CD4-positive, alpha-beta T cell treated with Interleukin-15 for 1 hour (primary cell): ENCODE measurements at places on chromosomes 1 and 21.

- DNase-seq, result peak; percentile 36
Measured at GRCh38 chr1:207867136-207868109, 43.5 kb downstream of the CD34 start.

- no peak for DNase-seq
Measured at GRCh38 chr1:26799479-26800142, 11.9 kb downstream of the PIGV start.

GRCh38 chr1:77639056-77639455 lies 43.4 kb downstream of the ZZZ3 start:
- DNase-seq, result no peak

DNA sequence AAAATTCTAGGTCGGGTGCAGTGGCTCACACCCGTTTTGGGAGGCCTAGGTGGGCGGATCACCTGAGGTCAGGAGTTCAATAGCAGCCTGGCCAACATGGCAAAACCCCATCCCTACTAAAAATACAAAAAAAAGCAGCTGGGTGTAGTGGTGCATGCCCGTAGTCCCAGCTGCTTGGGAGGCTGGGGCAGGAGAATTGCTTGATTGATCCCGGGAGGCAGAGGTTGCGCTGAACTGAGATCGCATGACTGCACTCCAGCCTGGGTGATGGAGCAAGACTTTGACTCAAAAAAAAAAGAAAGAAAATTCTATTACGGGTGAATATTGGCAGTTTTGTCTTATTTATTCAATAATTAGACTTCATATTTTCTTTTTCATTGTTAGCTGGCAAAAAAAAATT lies 62.1 kb downstream of the SNX7 start:
- no peak for DNase-seq

DNA sequence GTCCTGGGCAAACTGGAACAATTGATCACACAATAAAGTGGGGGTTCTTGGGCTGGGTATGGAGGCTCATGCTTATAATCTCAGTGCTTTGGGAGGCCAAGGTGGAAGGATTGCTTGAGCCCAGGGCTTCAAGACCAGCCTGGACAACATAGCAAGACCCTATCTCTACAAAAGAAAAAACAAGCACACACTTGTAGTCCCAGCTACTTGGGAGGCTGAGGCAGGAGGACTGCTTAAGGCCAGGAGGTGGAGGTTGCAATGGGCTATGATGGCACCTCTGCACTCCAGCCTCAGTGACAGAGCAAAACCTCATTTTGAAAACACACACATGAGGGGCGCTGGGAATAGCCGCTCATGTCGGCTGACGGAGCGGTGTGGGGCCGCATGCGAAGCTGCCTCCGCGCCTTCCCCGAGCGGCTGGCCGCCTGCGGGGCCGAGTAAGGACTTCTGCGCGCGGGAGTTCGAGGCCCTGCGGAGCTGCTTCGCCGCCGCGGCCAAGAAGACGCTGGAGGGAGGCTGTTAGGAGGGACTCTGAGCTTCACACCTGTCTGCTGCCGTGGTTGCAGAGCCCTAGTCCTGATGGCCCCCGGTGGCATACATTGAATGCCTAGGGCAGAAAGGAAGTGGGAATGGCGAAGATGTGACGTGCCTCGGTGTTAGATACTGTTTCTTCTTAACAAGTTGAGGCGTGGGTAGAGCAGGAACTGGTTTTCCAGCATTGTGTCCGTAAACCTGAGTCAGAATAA lies 59.5 kb downstream of the ACBD3 start:
- DNase-seq, result no peak

DNA sequence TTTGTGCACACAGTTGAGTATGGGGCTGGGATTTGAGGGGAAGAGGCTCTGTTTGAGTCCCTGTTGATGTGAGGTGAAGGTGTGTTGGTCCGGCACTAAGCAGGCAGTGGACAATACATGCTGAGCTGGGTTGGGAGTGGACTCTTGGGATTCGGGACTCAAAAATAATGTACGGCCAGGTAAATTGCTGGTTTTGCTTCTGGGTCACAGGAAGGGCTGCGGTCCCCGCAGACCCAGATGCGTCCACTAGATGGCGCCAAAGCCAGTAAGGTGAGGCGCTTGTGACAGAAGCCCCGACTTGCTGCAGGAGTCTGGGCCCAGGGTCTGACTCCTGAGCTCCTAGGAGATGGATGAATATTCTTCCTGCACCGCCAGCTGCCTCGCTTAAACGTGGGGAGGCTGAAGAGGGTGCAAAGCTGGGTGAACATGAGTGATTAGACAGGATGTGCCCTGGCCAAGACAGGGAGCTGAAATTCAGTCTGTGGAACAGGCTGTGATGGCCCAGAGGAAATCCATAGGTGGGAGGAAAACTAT lies 61.4 kb downstream of the ACBD3 start:
- DNase-seq, result peak; percentile 83

- no peak for DNase-seq
Measured at GRCh38 chr1:19113697-19114092, 96.4 kb downstream of the UBR4 start.

GRCh38 chr1:117359561-117360289 lies 7.5 kb upstream of the MAN1A2 start:
- DNase-seq, result no peak

DNA sequence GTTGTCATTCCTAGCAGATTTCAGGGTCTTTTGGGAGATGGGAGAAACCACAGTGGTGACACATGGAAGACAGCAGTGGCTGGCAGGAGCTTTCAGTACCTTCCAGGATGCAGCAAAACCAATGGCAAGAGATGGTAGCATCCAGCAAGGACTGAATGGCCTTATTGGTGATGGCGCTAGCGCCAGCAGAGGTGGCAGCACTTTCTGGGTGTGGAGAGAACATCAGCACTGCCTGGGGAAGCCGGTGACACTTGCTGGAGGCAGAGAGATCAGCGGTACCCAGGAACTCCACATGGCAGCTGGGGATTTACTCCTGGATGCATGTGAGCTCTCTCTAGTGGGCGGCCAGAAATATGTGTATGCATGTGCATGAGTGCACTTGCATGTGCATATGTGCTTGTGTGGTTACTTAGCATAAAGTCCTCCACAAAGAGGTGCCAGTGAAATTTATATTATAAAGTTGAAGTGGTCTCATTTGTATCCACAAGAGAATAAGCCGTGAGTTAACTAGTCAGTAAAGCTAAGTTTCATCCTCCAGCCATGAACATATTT lies 364.7 kb downstream of the LMX1A start:
- no peak for DNase-seq

DNA sequence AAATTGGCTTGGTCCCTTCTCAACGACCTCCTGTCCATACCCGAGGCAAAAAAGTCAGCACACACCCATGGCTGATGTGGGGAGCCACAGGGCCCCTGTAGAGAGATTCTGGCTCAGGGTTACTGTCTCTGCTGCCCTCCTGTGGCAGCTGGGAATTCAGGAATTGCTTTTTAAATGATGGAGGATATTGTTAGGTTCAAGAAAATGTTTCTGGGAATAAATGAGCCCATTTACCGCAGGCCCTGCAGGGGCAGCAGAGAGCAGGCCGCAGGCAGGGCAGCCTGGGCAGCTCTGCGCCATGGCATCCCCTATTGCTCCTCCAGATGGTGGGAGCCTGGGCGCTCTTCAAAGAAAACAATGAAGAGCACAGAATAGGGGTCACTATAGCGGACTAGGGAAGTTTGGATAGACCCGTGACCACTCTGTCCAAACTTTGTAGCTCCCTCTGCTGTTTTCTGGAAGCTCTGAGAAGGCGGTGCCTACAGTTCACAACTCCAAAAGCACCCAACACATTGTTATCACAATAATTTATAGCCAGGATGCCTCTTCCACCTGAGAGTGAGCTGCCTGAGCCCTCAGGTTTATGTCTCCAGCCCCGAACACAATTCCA lies 201.1 kb downstream of the BACH1 start:
- DNase-seq, result no peak

- no peak for DNase-seq
Measured at GRCh38 chr1:62508187-62508758, 71.4 kb downstream of the USP1 start.

GRCh38 chr1:22503721-22504410 lies 52.2 kb downstream of the ZBTB40 start:
- DNase-seq, result no peak

GRCh38 chr1:112304612-112305011 lies 91.4 kb upstream of the CTTNBP2NL start:
- no peak for DNase-seq

DNA sequence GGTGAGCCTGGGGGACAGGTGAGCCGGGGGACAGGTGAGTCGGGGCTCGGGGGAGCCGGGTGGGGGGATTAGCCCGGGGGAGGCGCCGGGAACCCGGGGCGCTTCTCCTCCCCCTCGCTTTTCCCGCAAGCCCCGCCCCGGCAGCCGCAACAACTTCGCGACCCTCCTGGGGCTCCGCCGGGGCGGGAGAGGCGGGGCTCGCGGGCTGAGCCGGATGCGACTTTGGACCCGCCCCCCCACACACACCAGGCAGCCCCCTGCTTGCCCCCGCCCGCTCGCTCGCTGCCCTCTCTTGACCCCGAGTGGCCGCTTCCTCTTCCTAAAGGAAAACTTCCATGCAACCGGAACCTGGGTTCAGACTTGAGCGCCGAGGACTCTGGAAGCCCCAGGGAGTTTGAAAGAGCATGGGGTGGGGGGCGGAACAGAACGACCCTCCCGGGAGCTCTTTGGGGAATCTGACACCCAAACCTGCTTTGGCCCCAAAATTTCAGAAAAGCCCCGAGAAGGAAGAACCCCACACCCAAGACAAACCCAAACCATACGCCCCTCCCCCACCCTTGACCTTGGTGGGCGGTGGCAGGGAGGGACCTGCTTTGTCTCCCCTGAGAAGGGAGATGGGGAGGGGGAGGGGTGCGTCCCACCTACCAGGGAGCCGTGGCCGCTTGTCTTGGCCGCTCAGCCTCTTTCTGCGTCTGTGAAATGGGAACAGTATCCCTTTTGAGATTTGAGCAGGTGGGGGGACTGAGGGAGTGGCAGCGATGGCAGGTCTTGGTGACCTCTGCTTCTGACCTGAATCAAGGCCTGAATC lies 550 bp downstream of the ARHGEF16 start:
- DNase-seq, result no peak

DNA sequence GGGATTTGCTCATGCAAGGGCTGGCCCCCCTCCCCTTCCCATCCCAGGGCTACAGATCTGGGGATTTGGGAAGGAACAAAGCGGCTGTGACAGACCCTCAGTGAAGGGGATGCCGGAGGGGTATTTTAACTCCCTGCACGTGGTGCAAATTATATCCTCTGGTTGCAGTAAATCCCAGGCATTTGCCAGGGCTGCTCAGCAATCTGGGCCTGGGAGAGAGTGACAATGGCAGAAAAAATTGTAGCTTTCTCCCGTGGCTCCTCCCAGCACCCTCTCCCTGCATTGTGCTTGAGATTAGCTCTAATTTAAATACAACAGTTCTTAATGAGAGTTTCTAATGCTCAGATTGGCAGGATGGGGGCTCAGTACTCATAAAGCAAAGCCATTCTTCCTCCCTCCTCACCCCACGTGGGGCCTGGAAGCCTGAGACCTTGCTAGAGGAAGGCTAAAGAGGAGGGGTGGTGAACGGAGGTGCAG lies 129.9 kb upstream of the CD34 start:
- DNase-seq, result no peak

GRCh38 chr21:26469789-26470188 lies 103.3 kb downstream of the CYYR1 start:
- DNase-seq, result no peak

DNA sequence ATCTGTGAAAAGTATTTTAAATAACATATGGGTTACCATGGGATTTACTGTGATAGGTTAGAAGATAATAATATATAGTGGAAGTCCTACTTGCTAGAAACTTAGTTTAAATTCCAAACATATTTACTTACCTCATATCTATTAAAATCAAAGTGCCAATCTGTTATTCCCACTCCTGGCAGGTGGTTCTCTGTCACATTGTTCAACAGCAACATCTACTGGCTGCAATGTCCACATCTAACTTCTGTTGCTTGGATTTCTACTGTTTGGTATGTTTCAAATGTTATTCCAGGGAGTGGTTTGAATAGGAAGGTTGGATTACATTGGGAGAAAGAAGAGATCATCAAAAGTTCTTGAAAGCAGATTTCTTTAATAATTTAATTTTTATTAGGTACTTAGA lies 122.5 kb upstream of the NCAM2 start:
- no peak for DNase-seq
